ENCODE measurements at places on chromosomes 4 and X. TPM values are rescaled to one million over a fixed set of nuclear protein-coding genes. Genes with fewer than 3 reads are reported as not detected.

DNA sequence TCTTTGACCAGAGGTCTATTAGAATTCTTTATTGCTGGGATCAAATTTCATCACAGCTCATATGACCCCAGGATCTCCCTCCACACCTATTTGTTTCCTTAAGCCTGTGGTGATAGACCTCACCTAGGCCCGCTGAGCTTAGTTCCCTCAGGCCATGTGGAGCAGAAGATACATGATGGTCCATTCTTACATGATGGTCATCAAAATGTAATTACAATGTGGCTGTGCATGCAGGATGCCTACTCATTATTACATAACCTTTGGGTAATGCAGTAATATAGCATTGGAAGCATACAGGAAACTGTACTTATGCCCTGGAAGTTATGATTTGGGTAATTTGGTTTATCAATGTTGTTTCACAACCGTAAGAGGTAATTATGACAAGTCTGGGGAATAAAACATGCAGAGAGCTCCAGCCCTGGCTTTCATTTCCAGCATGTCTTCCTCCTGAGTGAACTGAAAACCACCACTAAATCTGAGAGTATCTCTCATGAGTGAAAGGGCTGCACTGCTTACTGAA is 67.0 kb upstream of the AGA start:
- no peak for DNase-seq

Gene GPR50
- not detected for total RNA-seq

- no peak for DNase-seq
Observed at GRCh38 chr4:113820108-113820507, 58.6 kb upstream of the CAMK2D start.

DNA sequence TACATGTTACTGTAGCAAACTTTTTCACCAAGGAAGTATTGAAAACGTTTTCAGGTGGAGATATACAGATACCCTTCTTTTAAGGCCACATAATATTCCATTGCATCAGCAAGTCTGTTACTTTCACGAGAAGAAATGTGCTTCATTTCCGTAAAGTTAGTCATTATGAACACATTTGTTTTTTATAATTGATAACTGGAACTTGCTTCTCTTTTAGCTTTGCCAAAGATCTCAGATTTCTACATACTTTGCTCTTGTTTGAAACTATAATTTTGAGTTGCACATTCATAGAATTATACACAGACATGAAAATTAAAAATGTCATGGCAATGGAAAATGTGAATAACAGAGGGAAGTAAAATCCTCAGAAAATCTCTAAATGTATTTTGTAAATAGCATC is 128.7 kb upstream of the GIMD1 start:
- no peak for DNase-seq

Gene HELT
- not detected for total RNA-seq

DNA sequence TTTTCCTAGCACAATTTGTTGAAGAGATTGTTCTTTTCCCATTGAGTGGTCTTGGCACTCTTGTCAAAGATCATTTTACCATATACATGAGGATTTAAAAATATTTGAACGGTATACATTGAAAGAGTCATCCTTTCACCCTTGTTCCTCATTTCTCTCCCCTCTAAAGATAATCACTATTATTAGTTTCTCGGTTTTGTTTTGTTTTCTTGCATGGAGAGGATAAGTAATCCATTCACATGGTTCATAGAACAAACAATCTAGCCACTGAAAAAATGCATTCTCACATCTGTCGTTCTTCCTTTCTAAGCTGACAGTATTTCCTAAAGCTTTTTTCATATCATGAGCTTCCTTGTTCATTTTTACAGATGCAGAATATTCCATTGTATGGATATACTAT is 39.2 kb upstream of the MSMO1 start:
- no peak for DNase-seq

Gene NDNF
- 8.1 TPM for total RNA-seq
